ENCODE measurements at places on chromosomes 6 and 20.

- no peak for DNase-seq
Measured at GRCh38 chr20:17618673-17619013, 48.8 kb downstream of the DSTN start.

DNA sequence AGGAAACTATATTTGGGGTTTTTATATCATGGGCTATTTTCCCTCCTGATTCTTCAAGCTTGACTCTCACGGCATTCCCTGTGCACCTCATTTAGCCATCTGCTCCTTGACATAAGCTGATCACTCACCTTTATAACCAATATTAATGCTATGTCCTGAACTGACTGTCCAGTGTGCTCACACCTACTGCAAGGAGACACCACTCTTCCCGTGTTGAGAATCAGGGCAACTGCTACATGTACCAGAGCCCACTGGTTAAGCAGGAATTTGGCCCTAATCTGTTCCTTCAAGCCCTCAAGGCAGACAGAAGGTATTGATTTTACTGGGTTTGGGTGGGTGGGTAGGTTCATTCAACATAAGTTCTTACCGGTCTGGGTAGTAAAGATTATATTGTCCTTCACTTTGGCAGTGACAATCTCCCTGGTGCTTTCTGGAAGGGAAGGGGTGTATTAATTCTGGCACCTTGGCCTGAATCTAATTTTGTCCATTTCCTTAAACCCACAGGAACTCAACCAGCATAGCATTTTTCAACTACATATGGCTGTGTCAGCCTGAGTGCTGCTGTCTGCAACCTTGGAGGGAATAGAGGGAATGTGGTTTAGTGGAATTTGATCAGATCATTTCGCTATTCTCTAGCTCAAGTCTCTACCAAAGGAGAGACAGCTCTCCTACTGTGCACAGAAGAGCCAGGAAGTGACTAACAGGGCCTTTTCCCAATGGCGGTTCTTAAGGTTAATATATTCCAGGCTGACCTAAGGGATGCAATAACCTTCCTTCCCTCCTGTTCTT lies 293.2 kb downstream of the BTBD9 start:
- DNase-seq, result no peak

- DNase-seq, result no peak
Measured at GRCh38 chr20:32474009-32474716, 111.0 kb downstream of the NOL4L start.

DNA sequence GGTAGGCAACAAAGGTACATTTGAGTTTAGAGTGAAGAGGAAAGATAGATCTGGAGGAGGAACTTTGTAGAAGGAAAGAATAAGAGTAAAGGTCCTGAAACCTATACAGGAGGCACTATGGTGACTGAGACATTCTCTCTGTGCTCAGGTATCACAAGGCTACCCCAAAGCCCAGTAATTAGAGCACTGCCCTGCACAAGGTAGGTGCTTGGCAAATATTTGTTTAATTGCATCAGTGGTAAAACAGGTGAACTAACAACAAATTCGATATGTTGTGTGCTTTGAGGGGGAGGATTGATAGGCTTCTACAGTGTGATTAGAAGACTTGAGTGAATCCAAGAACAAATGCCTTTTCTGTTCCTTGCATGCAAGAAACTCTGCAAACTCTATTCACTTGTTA lies 6.8 kb upstream of the TSHZ2 start:
- DNase-seq, result no peak

DNA sequence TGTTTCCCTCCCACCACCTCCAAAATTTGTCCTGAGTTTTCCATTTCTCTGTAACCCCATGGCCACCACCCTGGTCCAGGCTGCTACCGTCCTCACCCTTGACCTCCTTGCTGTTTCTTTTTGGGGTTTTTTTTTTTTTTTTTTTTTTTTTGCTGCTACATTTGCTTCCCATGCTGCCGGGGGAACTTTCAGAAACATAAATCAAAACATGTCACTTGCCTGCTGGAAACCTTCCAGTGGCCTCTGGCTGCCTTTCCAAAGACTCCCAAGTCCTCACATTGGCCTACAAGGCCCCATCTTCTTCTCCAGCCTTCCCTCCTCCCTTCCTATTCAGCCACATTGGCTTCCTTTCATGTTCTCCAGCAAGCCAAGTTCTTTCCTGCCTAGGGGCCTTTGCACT lies 50.4 kb upstream of the PTGIS start:
- no peak for DNase-seq

GRCh38 chr6:139295901-139296300 lies 4.1 kb upstream of the TXLNB start:
- DNase-seq, result peak; percentile 92

DNA sequence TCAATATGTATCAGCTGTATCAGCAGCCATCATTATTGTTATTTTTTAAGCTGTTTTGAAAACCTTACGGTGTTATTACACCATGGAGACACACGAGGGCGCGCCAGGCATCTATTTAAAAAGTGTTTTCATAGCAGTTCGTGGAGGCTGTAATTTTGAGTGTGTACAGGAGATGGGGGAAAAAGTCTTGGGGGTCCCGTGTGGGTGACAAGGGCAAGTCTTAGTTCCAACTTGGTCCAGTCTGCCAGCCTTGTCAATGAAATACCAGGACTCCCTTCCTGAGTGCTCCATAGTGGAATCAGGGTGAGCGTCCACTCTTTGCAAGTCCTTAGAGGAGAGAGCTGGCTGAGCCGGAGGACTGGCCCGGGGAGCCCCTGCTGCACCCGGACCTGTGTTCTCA lies 43.3 kb downstream of the SLC2A10 start:
- peak; percentile 82 for DNase-seq

GRCh38 chr20:47783828-47784598 lies 1.3 kb downstream of the SULF2 start:
- DNase-seq, result no peak

GRCh38 chr6:11196511-11197174 lies 35.8 kb downstream of the NEDD9 start:
- no peak for DNase-seq

- DNase-seq, result no peak
Measured at GRCh38 chr6:162262466-162263196, 464.9 kb downstream of the PRKN start.

DNA sequence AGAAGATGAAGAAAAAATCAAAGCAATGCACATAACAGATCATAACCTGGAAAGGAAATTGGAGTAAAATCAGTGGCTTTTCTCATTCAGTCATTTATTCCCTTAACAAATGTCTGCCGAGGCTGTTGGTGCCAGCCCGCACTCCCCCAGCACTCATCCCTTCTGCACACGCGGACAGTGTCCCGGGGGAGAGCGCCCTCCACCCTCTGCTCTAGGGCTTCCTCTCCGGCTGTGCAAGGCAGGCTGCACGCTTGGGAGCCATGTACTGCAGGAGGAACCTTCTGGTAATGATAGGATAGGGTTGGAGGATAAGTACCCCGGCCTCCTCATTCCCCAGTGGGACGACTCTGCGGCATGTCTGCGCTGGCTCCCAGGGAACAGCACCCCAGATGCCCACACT lies 134.5 kb downstream of the PAX1 start:
- no peak for DNase-seq

DNA sequence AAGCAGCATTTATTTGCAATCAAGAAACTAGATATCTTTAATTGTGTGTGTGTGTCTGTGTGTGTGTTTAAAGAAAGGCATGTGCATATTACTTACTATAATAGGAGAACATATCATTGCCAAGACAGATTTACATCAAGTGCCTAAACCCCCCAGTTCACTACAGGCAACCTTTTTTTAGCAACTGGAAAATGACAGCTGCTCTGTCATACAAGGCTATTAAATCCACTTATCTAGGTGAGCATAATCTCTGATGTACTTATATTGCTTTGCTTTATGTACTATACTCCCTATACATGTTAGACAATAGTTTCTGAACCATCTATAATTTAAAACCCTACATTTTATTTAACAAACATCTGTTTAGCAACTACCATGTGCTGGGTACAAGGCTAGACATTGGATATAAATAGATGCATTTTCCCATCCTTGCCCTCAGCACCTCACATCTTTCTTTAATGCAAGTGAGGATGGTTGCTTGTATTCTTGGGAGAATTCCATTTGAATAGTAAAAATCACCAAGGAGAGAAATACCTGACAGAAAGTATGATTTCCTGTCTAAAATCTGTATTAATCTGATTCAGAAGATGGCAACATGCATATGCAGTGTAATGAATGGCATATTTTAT lies 398.3 kb downstream of the LAMA2 start:
- no peak for DNase-seq

- no peak for DNase-seq
Measured at GRCh38 chr20:46093531-46093930, 3.8 kb upstream of the NCOA5 start.

DNA sequence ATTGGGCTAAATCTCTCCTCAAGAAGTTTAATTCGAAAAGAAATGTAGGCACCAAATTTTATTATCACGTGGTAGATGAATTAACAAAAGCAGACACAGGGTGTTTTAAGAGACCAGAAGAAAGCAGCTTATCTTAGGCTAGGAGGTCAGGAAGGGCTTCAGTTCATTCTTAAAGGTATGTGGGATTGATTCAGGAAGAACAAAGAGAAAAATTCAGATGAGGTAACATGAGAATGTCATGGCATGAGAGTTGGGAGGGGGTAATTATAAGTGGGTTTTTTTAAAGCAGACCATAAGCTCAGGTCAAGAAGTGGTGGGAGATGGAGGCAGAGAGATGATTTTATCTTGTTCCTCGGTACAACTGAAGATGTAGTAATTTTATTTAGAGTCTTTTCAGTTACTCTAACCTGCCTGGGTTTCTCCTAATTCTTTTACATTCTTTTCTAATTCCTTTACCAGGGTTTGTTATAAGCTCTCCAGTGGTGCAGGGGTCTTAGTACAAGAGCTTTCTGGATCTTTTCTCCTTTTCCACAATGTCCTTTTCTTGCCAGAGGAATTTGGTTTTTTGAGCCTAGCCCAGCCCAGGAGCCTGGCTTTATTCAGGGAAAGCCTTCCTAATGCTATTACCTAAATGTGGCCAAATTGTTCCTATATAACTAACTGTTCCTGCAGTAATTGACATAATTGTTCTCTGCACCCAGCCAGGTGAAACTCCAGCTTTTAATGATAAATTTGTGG lies 474.1 kb upstream of the BTBD3 start:
- no peak for DNase-seq

- DNase-seq, result no peak
Measured at GRCh38 chr6:88086792-88087191, 39.2 kb downstream of the SPACA1 start.

DNA sequence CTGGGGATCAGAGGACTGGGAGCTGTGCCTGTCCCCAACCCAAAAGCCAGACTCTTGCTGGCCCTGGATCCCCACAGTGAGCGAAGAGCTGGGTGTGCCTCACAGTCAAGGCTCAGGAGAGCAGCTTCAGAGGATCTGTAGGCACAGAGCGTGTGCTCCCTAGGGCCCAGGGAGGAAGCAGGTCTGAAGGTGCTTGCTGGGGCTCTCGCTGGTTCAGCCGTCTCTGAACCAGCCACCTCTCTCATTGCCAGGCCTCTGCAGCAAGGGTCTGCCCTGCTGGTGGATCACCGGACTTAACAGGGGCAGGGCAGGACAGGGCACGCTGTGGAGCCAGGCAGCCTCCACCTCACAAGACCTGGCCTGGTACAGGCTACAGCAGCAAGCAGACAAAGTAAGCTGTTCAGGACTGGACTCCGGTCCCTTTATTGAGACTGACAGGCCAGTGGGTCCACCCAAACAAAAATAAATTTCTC lies 13.8 kb downstream of the PCIF1 start:
- DNase-seq, result no peak

DNA sequence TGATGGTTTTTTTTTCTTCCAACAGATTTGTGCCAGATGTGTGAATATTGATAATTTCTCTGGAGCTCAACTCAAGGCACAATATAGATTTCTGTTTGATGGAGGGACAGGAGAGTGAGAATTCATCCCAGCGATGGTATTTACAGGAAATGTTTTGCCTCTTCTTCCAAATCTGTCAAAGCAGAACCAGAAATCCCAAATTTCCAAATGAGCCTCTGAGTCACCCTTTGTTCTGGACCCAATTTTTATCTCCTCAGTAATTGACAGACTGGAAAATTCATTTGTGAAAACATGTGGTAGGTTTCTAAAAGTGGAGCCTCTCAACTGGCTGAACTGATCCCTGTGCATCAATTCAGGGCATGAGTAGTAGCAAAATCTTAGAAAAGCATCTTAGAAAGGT lies 223.2 kb upstream of the TSHZ2 start:
- DNase-seq, result no peak

- peak; percentile 46 for DNase-seq
Measured at GRCh38 chr6:105489216-105489530, 86.3 kb upstream of the PREP start.

DNA sequence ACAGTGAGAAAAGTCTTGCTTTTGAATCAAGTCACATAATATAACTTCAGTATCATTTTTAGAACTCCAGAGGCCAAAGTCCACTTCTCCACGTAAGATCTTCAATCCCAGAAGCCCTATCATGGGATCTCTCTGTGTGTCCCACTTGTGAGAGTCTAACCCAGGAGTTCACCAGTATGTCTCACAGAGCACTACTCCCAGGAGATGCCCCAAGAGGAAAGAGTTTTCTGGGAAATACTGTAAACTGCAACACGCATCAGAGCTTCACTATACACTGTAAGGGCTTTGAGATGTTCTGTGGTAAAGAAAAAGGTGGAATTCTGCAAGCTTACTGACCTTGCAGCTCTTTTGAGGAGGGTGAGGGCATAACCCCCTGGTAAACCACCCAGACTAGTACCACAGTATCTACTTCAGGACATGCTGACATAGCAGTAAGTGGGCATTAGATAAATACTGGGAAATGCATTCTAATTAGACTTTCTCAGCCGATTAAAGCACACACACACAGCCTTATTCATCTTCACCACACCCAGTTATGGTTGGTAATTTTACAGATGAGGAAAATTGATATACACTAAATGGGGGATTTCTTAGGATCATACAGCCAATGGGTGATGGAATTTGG lies 12.3 kb downstream of the DCBLD1 start:
- DNase-seq, result no peak

- DNase-seq, result no peak
Measured at GRCh38 chr6:70616728-70617260, 50.1 kb downstream of the SDHAF4 start.

- no peak for DNase-seq
Measured at GRCh38 chr20:5113615-5113986, 6.2 kb downstream of the PCNA start.

- DNase-seq, result peak; percentile 54
Measured at GRCh38 chr6:49556429-49556837, 6.0 kb downstream of the C6orf141 start.

GRCh38 chr6:46735720-46736031 lies 501 bp upstream of the PLA2G7 start:
- no peak for DNase-seq

GRCh38 chr6:15715060-15715459 lies 52.2 kb upstream of the DTNBP1 start:
- no peak for DNase-seq

GRCh38 chr6:118565311-118565960 lies 17.3 kb downstream of the PLN start:
- no peak for DNase-seq

- DNase-seq, result peak; percentile 10
Measured at GRCh38 chr6:20952699-20953474, 418.6 kb downstream of the CDKAL1 start.

GRCh38 chr6:32614366-32615081 lies 22.7 kb upstream of the HLA-DQA1 start:
- no peak for DNase-seq

Data from suppressor macrophage treated with lipopolysaccharide for 1 hour (primary cell).